ENCODE measurements at places on chromosomes 1 and 21.

DNA sequence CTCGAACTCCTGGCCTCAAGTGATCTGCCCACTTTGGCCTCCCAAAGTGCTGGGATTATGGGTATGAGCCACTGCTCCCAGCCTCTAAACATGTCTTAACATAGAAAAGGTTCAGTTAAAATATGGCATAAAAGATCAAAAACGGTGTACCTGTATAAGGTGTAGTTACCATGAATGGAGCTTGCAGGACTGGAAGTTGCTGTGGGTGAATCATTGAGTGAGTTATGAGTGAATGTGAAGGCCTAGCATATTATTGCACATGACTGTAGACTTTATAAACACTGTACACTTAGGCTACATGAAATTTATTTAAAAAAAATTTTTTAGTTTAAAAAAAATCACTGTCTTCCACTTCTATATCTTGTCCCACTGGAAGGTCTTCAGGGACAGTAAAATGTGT is 15.7 kb downstream of the ABCD3 start:
- no peak for DNase-seq

- no peak for DNase-seq
Measured at GRCh38 chr1:93078638-93078985, 471 bp upstream of the MTF2 start.

DNA sequence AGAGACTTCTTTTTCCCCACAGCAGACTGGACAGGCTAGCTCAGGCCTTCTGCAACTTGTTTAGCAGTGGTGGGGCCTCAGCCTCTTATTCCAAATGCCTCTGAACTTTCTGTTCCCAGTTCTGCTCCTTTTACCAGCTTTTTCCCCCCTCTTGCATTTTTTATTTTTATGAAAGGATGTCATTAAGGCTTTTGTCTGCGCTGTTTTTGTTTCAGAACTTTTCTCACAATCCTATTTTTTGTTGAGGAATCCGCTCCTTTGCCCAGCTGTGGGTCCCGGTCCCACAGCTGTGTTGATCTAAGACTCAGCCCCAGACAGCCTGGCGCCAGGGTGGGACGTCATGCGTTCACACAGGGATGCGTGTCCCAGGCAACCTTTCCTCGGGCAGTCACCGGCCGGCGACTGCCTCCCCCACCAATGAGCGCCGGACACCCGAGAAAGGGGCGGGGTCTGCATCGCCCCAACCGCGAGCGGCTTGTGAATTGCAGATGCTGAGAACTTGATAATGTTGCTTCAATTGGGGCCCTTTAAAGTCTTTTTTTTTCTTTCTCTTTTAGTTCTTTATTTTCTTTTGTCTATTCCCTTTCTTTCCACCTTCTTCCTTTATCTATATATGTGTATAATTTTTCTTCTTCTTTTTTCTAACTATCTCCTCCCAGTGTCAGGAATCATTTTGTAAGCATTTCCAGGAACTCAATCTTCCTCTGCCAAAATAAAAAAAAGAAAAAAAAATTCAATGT is 3.0 kb upstream of the ID3 start:
- peak; percentile 99 for DNase-seq

DNA sequence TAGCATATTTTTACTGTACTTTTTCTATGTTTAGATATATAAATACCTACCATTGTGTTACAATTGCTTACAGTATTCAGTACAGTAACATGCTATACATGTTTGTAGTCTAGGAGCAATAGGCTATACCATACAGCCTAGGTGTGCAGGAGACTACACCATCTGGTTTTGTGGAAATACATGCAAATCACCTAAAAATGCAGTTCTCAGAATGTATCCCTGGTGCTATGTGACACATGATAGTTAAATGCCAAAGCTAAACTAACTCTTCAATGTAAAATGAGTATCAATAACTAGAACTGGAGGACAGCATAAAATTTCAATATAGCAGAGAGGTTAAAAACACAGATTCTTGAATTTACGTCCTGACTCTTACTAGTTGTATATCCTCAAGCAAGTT is 14.8 kb downstream of the NUCKS1 start:
- DNase-seq, result no peak

- no peak for DNase-seq
Measured at GRCh38 chr1:228016653-228017355, 10.0 kb downstream of the WNT3A start.

DNA sequence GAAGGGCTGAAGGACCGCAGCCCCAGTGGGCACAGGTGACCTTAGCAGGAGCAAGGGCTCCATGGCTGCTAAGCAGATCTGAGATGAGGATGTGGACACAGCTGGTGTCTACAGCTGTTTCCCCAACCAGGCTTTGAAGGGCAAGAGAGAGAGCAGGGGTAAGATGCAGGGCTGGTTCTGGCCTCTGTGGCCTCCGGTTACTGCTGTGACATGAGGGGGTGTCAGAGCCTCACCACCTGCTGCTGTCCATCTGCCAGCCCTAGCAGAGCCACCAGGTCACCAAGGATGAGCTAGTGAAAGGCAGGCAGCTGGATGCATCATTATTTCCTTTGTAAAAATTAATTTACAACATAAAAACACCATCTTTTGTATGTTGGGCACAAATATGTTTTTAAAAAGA is 33.4 kb downstream of the OBSCN start:
- no peak for DNase-seq

GRCh38 chr1:168893359-168893801 is 164.4 kb upstream of the DPT start:
- DNase-seq, result no peak

- no peak for DNase-seq
Measured at GRCh38 chr1:10437052-10437451, 6.8 kb downstream of the CENPS start.

- peak; percentile 31 for DNase-seq
Measured at GRCh38 chr21:34613679-34614627, 960 bp downstream of the RCAN1 start.

GRCh38 chr1:89260042-89260441 is 12.6 kb downstream of the GBP5 start:
- DNase-seq, result no peak

GRCh38 chr1:246503341-246503740 is 3.7 kb downstream of the SMYD3 start:
- peak; percentile 46 for DNase-seq
